Heart right ventricle (tissue), 16 donors: ENCODE measurements at places on chromosomes 1 and 21. TPM values are rescaled to one million over a fixed set of nuclear protein-coding genes. Genes with fewer than 3 reads are reported as not detected.
A peak's percentile ranks its signal among the peaks of the same experiment; 100 is the strongest.

GRCh38 chr1:210499956-210500355 is 171.3 kb downstream of the HHAT start:
- no peak for DNase-seq

- DNase-seq, result no peak
Measured at GRCh38 chr1:64980745-64981600, 14.6 kb upstream of the JAK1 start.

- DNase-seq, result no peak
Measured at GRCh38 chr1:167821969-167822685, 91.8 kb downstream of the ADCY10 start.

GRCh38 chr1:155309423-155310021 is 856 bp downstream of the FDPS start:
- peak; percentile 52 for DNase-seq

DNA sequence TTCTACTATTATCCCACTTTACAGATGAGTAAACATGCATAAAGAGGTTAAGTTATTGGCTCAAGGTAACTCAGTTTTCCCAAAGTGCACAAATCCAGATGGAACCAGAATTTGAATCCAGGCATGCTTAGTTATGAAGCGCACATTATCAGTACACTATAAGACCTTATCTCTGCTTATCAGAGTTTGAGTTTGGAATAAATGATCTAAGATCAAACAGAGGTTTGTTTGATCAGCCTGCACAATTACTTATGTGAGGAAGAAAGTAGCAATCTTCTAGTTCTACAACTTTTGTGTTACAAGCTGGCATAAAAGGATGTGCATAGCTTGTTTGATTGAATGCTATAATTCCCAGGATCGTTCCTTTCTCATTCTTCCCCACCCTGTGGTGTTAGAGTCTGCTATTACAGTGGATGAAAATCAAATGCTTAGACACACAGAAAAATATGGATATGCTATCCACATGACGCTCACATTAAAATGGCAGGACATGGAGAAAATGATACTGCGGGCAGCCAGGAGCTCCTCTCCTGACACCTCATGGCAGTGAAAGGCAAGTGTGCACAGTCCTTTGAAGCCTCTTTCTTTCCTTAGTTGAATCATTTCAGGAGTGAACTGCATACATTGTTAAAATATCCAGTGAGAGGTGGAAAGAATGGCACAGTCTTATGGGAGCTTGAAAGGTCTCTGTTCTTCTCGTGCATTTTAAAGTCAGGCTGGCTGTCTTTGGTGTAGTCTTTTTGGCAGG is 23.9 kb upstream of the PBX1 start:
- DNase-seq, result no peak

DNA sequence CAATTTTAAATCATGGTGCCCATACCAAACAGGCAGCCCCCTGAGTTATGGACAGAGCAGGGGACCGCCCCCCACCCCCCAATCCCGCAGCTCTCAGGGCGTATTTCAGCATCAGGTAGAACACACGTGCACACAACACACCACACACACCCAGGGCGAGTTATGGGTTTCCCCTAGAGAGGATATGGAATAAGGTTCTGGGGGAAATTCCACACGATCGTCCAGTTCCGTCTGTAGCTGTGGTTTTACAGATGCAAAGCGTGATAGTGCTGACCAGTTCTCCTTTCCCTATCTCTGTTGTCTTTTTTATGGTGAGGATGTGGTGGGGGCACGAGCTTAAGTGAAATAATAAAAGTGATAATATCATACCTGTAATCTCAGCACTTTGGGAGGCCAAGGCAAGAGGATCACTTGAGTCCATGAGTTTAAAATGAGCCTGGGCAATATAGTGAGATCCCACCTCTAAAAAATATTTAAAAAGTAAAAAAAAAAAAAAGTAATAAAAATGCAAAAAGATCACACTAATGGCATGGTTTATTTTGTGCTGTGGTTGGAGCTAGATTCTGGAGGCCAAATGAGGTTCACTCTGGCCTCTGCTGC is 25.1 kb downstream of the C2CD2 start:
- DNase-seq, result no peak

DNA sequence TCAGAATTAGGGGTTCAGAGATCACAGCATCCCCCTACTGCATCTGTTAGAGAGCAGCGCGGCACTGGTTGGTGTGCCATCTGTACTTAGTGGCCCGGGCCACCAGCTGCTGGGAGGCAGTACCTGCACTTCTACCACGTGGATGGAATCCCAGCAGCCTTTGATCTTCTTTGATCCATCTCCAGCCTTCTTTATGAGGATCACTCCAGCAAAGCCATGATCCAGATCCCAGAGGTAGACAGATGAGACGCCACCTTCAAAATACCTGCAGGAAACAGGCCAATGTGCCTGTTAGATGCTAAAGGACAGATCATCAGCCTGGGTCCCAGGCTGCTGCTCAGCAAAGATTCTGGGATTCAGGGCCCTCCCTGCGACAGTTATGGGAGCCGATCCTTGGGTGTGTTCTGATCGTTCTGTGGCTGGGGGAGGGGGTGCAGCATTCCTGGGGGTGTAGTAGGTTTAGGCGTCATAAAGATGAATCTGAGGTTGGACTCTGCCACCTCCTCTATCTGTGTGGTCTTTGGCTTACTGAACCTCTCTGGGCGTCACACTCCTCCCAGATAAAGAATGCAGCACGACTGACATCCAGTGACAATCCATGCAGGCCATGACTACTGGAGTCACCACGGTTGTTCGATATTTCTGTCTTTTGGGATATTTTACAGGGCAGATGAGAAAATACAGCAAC is 45.3 kb downstream of the SLC66A1 start:
- no peak for DNase-seq

The NPL gene
- 1.4 TPM for polyA plus RNA-seq

The SPOCD1 gene
- 0.17 TPM for polyA plus RNA-seq

The SSU72 gene
- 122 TPM for polyA plus RNA-seq

The KCNH1 gene
- not detected for polyA plus RNA-seq
